ENCODE measurements at places on chromosomes 6 and 20.

DNA sequence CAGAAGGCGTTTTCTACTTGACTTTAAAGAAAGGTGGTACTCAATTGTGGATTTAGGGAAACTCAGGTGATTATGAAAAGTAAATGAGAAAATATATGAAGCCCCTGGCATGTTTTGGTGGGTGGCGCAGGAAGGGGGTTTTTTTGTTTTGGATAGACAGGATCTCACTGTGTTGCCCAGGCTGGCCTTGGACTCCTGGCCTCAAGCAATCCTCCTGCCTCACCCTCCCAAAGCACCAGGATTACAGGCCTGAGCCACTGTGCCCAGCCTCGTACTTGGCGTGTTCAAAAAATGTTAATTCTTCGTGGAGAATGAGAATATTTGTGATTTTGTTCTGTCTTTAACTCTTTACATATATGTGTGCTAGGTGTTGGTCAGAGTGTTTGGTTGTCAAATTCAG is 32.1 kb upstream of the C20orf144 start:
- DNase-seq = no peak

- no peak for DNase-seq
Measured at GRCh38 chr20:2814587-2815051, at the start of gene C20orf141. TSS of gene C20orf141 (plus strand) at chr20:2814987. CDS start at chr20:2815185, 198 bp downstream.

DNA sequence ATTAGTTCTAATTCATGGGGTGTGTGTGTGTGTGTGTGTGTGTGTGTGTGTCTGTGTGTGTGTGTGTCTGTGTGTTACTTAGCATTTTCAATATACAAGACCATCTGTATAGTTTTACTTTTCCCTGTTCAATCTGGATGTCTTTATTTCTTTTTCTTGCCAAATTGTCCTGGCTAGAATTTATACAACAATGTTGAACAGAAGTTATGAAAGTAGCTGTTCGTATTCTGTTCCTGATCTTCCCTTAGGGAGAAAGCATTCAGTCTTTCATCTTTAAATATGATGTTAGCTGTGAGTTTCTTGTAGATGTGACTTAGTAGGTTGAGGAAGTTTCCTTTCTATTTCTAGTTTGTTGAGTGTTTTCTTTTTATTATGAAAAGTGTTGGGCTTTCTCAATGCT is 334.7 kb upstream of the RNF24 start:
- no peak for DNase-seq

GRCh38 chr6:13916230-13916944 is 8.4 kb upstream of the RNF182 start:
- DNase-seq = no peak

DNA sequence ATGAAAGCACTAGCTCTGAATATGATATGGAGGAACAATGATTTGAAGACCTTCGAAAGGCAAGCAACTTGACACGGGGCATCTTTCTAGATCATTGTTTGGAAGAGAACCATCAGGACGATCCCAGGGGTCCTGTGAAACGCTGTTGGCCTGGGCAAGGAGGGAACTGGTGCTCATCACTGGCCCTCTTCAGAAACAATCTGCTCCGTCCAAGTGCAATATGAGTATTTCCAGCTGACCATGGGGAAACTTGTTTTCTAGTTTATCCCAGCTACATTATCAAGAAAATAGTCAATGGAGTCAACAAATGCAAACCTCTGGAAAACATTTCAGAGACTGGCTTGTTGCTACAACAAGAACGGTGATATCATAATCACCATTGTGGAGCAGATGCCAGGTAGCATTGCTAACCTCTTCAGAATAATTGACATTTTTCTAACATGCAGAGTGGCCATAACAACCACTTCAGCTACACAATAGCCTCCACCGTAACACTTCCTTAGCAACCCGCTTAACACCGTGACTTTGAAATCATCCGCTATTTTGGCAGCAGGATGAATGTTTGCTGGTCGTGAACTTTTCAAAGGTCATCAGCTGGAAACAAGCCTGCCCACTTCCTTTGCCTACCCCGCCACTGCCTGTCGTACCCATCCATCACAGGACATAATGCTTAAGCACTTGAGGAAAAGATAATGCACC is 112.0 kb upstream of the PDE10A start:
- DNase-seq = no peak

DNA sequence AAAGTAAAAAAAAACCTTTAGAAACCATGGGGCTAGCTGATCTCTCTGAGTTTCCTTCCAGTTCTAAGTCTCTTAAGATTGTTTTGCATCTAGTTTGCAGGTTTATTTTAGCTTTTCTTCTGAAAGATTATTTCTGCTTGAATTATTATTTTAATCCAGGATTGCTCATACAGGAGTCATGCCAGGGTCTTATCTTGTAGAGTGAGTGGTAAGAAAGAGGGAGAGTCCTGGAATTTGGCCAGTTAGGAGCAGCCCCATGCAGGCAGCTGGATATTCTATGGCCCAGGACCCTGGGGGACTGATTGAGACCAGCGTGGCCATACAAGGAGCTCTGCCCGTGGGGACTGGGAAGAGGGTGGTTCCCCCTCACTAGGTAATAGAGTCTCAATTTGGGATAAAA is 178.9 kb upstream of the HEY2 start:
- DNase-seq = no peak

- no peak for DNase-seq
Measured at GRCh38 chr6:77231438-77232305, 231.6 kb downstream of the HTR1B start.

DNA sequence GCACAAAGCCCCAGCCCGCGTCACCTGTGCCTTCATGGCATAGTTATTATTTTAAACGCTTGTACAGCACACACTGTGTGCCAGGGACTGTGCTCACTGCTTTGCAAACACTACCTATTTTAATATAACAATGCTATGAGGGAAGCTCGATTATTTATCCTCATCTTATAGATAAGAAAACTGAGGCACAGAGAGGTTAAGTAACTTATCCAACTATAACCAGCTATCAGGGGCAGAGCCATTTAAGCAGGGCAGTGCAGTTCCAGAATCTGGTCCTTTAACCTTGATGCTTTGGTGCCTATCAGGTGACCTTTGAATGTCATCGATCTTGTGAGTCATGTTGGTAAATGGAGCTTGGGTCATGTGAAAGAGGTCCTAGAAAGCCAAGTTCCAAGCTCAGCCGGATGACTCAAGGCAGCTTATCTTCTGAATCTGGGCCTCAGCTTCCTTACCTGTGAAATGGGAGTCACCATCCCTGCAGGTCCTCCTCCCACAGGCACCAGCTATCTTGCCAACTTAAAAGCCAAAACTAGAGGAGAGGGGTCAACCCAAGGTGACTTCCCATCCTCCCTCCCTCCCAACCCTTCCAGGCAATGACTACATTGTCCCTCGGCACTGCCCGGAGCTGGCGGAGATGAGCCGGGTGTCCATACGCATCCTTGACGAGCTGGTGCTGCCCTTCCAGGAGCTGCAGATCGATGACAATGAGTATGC is 56.4 kb upstream of the TTPAL start:
- no peak for DNase-seq

GRCh38 chr6:42294759-42295158 is 77.1 kb upstream of the MRPS10 start:
- no peak for DNase-seq
